ENCODE measurements at places on chromosomes 16 and 17.

DNA sequence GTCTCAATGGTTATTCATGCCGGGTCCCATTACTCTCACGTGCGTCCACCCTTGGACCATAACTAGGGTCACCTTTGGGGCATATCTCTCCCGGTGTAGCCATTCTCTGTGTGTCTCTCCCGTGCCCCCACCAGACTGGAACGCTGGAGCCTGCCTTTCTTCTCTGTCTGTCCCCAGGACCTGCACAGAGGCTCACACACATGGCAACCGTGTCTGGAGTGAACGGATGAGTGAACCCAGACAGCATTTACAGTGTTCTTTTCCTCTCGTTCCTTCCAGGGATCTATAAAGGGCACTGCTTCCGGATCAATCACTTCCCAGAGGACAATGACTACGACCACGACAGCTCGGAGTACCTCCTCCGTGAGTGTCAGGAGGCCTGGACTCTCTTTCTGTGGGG is 26.4 kb upstream of the CACNG1 start:
- no peak for DNase-seq

DNA sequence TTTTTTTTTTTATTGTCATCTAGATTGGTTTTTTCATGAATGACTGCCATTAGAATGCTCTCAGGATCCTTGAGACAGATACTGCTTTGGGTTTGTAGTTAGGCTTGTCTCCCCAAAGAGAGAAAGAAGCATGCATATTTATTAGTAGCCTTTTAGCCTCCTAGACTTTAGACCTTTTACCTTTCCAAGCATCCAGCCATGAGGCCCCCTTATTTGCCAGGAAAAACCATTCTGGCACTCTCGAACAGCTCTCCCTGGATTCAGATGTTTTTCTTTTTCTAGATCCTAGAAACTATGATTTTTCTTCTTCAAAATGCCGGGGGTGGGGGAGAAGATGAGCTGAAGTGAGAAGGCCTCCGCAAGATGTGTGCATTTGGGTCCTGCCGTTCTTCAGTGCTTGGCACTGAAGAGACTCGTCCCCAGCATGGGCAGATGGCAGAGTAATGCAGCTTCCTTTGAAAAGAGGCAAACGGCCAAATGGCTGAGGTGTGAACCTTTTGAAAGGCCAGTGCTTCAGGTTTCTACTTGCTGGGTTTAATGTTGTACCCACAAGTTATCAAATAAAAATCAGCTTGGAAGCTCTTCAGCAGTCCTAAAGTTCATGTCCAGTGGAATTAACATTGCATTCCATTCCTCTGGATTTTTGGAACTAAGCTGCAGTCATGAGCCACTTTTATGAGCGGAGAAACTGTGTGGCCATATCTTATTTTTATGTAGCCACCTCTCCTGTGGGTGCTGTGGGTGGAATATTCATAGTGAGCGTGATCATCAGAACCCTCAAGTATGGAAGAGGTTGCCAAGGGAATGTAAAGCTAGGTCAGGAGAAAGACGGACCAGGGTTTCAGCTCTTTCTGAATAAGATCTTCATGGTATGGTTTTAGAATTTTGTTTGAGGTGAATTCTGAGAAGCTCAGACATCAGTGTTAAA is 7.2 kb downstream of the SOCS7 start:
- no peak for DNase-seq

DNA sequence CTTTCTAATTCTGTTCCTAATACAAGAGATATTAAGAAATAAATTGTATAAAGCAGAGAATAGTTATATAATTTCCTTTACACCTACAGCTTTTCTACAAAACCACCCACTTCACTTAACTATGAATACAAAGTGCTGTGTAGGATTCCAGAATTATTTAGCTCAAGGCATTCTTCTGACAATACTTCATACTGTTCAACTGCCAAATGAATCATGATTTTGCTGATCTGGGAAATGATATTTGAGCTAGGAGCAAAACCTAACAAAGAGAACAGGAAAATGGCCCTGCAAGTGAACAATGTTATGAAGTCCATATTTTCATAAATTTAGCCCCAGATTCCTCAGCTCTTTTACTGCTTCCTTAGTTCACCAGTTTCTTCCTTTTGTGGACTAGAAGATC is 12.9 kb downstream of the BBS2 start:
- no peak for DNase-seq

GRCh38 chr17:43928609-43929008 is 13.7 kb downstream of the PPY start:
- no peak for DNase-seq

DNA sequence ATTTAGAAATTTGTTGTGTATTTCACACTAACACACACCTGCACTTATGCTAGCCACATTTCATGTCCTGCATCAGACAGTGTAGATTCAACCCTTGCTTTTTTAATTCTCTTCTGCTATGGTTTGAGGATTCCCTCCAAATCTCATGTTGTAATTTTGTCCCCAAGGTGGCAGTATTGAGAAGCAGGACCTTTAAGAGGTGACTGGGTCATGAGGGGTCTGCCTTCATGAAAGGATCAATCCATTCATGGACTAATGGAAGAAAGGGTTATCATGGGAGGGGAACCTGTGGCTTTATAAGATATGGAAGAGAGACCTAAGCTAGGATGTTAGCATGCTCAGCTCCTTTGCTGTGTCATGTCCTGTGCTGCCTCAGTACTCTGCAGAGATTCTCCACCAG is 1032.2 kb downstream of the CDH11 start:
- DNase-seq: no peak

GRCh38 chr16:86252596-86252995 is 257.7 kb upstream of the FOXF1 start:
- no peak for DNase-seq

GRCh38 chr17:72426948-72427760 is 306.3 kb downstream of the SOX9 start:
- no peak for DNase-seq

DNA sequence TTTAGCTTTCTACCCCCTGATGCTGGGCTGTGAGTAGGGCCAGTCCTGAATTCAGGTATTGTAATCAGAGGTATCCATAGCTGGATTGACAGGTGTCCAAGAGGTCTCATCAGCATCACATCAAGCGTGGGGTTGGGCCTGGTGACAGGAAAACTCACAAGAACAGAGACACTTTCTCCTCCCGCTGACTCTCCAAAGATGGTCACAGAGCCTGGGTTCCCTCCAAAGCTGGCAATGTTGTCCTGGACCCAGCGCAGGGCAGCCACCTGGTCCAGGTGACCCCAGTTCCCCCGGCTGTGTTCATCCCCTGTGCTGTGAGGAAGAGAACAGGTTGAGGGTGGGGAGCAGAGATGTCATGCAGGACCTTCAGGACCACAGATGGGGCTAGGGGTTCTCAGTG is 11.7 kb downstream of the CES1 start:
- no peak for DNase-seq

- DNase-seq: no peak
These were observed 154.2 kb downstream of the MRM1 start for GRCh38 chr17:36755586-36755985.

Data from activated naive CD4-positive, alpha-beta T cell (primary cell).